Mammary epithelial cell (primary cell): ENCODE measurements at places on chromosomes 13 and 19. TPM values are rescaled to one million over a fixed set of nuclear protein-coding genes. Genes with fewer than 3 reads are reported as not detected.

- DNase-seq: no peak
Observed at GRCh38 chr13:23450340-23451046, 17.0 kb upstream of the SACS start.

GRCh38 chr13:28953714-28954418 lies 133.7 kb downstream of the MTUS2 start:
- no peak for DNase-seq

The ZNF253 gene
- total RNA-seq: 11.5 TPM

- DNase-seq: peak; percentile 29
Observed at GRCh38 chr19:31220540-31220939, 128.7 kb downstream of the TSHZ3 start.

DNA sequence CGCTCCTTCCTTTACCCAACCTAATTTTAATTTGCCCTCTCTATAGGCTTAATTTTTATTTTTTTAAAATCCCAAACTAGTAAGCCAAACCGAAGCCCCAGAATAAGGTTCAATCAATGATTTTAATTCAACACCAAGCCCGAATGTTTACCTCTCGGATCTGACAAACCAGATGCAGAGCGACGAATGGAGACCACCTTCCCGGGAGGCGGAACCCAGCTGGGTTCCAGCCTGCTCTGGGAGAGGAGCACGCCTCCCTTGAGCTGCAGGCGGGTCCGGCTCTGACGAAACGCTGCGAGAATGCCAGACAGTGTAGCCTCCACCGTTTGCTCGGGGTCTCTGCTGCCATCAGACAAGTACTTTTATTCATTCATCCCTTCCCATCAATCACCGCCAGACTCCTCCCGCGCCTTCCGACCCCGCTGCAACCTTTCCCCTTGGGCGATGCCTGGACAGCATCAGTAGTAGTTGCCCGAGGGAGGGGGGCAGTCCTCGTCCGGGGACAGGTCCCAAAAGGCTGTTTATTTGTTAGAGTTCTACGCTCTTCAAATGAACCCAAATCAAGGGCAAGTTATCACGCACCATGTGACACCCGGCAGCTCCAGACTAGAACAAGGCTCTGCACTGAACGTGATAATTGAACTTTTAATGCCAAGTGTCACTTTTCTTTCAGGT lies 752 bp upstream of the EDNRB start:
- DNase-seq: no peak

The BRME1 gene
- 0.99 and 3.8 TPM in 2 replicates for total RNA-seq

DNA sequence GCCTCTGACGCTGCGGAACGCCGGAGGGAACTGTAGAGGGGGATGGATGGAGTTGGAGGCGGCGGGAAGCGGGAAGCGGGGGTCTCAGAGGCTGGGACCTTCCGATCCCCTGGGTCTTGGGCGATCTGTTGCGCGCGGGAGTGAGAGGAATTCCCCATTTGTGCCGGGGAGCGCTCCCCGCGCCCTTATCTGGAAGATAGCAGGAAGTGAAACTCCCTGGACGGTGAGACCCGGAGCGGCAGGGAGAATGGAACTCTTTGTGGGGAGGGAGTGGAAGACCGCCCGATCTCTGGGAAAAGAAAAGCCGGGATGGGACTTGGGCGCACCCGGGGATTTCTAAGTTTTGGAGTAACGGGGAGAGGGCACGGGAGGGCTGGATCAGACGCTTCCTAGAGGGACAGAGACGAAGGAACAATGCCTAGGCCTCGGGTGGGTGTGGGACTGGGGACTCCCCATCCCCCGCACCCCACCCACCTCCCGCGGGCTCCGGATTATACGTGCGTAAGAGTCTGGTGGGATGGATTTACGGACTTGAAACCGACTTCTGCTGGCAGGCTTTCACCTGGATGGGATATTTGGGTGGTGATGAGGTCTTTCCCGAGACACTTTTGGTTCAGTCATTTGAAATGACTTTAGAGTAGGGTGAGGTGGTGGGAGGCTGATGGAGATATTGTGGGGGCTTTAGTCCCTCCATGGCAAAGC lies 495 bp downstream of the LSR start:
- DNase-seq: peak; percentile 35

DNA sequence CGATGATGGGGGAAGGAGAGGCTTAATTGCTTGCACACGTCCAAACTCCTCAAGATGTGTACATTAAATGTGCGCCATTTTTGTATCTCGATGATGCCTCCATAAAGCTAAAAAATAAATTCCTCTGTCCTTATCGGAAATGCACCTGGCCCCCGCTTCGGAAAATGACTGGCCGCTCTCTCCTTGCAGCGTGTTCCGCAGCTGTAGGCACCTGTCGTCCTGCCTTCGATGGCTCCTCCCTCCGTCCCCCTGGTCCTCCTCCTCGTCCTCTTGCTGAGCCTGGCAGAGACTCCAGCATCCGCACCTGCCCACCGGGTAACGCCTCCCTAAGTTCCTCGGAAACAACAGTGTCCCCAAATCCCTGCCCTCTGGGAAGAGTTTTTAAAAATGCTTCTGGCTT lies 1.1 kb downstream of the GALP start:
- DNase-seq: no peak

GRCh38 chr19:32822916-32823746 lies 46.4 kb downstream of the SLC7A9 start:
- DNase-seq: no peak

DNA sequence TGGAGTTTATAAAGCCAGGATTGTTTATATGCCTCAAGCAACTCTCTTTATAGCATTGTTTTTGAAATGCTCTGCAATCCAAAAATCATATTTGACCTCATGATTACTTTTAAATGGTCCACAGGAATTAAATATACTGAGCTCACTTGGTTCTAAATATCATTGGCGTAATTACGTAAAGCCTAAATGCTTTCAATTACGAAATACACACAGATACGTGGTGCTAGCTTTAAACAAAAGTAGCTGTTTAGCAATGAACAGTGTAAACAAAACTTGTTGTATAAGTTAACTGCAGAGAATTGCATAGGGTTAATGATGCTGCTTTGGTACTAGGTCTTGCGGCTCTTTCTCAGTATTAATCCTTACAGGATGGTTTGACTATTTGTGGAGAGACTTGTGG lies 346.6 kb downstream of the COG6 start:
- DNase-seq: no peak

DNA sequence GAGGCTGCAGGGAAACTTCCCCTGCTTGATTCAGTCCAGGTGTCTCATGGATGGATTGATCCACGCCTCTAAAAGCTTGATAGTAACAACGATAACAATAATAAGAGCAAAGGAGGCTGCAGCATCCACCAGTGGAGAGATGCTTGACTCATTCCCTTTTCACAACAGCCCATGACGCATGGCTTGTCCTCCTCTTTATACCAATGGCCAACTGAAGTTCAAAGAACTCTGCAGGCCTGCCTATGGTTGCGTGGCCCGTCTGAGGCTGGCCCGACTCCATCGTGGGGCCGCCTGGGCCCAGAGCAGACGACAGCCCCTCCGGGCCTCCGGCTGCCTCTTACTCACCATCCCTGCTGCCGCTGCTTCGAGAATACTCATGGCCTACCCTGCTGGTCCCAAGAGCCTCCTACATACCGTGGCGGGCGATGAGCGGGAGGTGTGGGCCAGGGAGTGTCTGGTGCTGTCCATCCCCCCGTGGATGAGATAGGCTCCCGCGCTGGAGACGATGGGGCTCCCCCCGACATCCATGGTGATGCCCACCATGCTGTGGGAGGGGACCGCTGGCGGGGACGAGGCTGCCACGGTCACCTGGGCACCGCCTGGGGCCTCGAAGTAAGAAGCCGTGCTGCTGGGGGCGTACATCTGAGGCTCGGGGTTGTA lies 61.8 kb upstream of the RANBP3 start:
- DNase-seq: no peak

DNA sequence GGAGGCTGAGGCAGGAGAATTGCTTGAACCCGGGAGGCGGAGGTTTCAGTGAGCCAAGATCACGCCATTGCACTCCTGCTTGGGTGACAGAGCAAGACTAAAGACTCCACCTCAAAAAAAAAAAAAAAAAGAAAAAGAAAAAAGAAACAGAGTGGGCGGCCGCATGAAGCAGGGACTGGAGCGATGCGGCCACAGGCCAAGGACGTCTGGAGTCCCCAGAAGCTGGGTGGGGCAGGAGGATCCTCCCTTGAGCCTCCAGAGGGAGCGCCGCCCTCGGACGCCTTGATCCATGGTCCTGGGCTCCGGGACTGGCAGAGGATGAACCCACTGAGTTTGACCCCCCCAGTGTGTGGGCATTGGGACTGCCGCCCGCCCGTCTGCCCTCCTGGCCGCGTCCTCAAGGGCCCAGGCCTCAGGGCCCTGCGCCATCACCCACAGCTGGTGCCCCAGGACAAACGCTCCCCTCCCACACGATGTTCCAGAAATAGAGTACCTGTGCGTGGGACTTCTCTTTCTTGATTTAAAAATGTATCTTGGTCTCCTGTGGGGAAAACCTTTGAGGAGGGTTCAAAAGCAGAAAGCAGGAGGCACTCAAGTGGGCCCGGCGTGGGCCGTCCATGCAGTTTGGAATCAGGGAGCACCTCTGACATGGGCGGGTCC lies 15.5 kb downstream of the BTBD2 start:
- DNase-seq: no peak

The S1PR4 gene
- 0.67 TPM for total RNA-seq

GRCh38 chr19:6263735-6264444 lies 15.9 kb downstream of the MLLT1 start:
- DNase-seq: no peak

GRCh38 chr19:17457616-17458015 lies 3.1 kb downstream of the NXNL1 start:
- DNase-seq: no peak

GRCh38 chr19:5113633-5114586 lies 145.0 kb downstream of the KDM4B start:
- DNase-seq: no peak

- no peak for DNase-seq
Observed at GRCh38 chr19:16202320-16203255, 4.9 kb downstream of the AP1M1 start.

DNA sequence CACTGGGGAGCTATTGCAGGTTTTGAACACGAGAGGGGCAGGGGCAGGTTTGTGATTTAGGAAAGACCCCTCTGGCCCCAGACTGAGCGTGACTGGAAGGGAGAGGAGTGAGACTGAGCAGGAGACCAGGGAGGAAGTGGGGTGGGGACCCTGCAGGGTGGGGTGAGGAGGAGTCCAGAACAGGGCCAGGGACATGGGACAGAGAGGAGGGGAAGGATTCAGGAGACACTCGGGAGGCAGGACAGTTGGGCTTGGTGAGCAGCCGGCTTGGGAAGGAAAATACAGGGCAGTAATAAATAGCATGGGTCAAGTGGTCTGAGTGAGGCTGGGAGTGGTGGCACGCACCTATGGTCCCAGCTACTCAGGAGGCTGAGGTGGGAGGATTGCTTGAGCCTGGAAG lies 9.4 kb downstream of the FOSB start:
- no peak for DNase-seq

- peak; percentile 32 for DNase-seq
Observed at GRCh38 chr19:38142176-38143035, 81.6 kb downstream of the DPF1 start.

The PRR22 gene
- 0.50 TPM for total RNA-seq

GRCh38 chr13:36840718-36841250 lies 21.8 kb downstream of the RFXAP start:
- no peak for DNase-seq

- DNase-seq: no peak
Observed at GRCh38 chr13:49140910-49141611, 79.1 kb upstream of the MLNR start.

The TSEN34 gene
- 49.9 and 65.3 TPM in 2 replicates for total RNA-seq

The CALR3 gene
- not detected in 2 replicates for total RNA-seq

DNA sequence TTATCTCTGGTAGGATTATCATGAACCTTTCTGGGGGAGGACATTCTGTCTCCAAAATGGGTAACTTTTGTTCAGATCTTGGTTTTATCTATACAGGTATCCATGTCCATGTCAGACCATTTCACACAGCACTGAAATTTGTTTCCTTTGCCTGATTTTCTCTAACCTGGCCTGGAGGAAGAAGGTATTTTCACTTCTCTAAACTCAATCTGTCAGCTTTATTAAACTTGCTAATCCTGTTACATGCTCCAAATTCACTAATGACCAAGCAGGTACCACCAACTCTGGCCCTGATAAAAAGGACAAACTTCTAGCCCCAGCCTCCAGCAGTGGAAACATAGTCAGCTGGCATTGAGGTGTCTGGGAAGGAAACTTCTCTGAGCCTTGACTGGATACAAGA lies 234.4 kb downstream of the DNAJC15 start:
- no peak for DNase-seq

The RXFP2 gene
- not detected in 2 replicates for total RNA-seq

- DNase-seq: peak; percentile 28
Observed at GRCh38 chr13:94620286-94620896, 18.7 kb downstream of the GPR180 start.

GRCh38 chr13:34708566-34709313 lies 233.3 kb upstream of the NBEA start:
- no peak for DNase-seq

The ZNF69 gene
- 1.1 and 3.4 TPM in 2 replicates for total RNA-seq

DNA sequence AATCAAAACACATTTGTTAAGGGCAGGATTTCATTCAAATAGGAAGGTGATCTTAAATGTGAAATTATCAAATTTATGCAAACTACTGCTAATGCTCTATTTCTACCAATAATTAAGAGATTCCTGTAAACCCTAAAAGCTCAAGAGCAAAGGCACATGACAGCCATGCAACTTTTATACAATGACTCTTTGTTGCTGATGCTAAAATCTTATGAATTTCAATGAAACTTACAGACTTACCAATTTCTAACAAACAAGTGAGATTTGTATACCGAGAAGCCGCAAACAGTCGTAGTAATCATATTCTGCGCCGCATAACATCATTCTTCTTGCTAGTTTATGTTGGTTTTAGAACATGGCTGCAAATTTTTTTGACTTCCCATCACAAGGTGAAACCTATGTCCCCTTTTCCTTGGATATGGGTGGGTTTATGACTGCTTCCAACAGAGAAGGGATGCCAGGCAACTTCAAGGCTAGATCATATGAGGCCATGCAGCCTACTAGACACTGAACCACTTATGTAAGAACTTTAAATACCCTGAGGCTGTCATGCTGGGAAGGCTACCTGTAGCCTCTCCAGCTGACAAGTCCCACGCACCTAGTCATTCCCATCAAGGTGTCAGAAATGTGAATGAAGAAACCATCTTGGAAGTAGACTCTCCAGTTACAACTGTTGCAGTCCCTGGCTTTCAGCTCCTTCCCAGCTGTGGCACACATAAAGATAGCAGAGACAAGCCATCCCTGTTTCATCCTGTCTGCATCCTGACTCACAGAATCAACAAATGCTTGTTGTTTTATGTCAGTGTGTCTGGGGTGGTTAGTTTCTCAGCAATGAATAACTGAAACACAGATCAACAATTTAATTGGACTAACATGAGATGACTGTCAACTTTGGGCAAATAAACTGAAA lies 42.0 kb downstream of the LNX2 start:
- DNase-seq: peak; percentile 88

The LIM2 gene
- total RNA-seq: not detected
